ENCODE measurements at places on chromosomes 6 and 20.

GRCh38 chr20:58524814-58525213 is 9.6 kb upstream of the APCDD1L start:
- no peak for DNase-seq

GRCh38 chr6:131875647-131876046 is 67.8 kb downstream of the ENPP1 start:
- no peak for DNase-seq

- no peak for DNase-seq
Measured at GRCh38 chr6:15758631-15759215, 95.9 kb upstream of the DTNBP1 start.

DNA sequence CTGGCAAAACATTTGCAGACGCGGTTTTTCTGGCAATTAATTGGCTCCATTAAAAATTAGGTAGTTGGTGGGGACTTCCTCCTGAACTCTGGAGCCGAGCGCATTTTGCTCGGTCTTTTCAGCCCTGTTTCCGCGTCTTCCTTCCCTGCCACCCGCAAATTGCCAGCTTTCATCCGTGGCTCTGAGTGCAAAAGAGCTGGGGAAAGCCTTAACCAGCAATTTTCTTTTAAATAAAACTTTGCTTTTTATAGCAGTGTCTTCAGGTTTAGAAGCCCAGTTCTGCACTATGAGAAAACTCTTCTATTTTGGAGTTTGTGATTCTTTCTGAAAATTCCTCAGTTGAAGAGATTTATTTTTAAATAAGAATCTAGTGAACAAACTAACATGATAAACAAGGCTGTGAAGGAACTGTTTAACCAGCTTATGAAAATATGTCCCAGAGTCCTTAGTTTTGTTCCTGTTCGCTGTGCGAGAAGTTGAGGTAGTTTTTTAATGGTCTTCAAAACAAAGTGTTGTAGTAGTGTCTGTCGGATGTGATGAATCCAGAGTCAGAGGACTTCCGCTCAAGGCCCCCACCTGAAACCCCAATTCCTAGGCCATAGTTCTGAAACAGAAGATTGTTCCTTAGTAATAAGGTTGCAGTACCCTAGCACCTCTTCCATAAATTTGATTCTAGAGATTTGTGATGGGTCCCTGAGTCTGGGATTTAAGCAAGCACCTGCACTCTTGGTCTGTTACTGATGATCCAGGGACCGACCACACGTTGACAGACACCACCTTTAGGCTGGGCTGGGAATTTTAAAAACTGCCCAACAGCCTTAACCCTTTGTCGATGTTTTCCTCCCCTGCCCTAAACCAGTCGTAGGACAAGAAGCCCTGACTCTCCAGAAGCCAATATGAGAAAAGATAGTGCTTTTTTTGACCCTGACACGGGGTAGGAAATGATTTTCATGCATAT is 950 bp downstream of the KCTD20 start:
- no peak for DNase-seq

All from non-pigmented ciliary epithelial cell (primary cell).